ENCODE measurements at places on chromosomes 4 and X.

- DNase-seq, result no peak
Observed at GRCh38 chrX:65871671-65872311, 168.1 kb downstream of the VSIG4 start.

- no peak for DNase-seq
Observed at GRCh38 chrX:129641941-129642340, 12.8 kb downstream of the APLN start.

DNA sequence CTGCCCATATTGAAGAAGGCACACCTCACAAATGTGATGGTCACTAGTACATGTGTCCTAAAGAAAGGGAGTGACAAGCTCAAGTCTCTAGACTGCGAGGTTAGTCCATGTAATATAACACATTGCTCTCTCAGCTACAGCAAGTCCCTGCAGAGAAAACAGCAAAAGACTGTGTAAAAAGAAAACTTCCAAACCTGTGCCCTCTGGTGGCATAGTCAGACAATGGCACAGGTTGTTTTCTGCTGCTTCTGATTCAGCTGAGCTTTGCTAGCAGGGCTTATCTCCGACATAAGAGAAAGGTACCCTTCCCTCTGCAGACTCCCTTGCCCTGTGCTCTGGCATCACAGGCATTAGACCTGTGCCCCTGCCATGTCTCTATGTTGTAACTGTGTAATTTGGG, 1.4 kb upstream of the SERPINA7 start:
- no peak for DNase-seq

DNA sequence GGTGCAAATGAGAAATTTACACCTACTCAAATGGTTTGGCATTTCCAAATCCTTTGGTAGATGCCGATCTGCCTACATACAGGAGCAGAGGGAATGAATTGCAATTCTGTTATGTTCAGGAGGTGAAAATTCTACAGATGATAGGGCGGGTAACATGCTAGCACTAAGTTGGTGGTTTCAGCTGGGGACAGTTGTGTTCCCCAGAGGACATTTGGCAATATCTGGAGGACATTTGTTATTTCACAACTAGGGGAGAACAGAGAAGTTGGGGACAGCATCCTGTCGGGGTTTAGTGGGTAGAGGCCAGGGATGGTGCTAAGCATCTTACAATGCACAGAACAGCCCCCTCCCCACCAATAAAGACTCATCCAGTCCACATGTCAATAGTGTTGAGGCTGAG, 96.5 kb upstream of the PUDP start:
- no peak for DNase-seq

DNA sequence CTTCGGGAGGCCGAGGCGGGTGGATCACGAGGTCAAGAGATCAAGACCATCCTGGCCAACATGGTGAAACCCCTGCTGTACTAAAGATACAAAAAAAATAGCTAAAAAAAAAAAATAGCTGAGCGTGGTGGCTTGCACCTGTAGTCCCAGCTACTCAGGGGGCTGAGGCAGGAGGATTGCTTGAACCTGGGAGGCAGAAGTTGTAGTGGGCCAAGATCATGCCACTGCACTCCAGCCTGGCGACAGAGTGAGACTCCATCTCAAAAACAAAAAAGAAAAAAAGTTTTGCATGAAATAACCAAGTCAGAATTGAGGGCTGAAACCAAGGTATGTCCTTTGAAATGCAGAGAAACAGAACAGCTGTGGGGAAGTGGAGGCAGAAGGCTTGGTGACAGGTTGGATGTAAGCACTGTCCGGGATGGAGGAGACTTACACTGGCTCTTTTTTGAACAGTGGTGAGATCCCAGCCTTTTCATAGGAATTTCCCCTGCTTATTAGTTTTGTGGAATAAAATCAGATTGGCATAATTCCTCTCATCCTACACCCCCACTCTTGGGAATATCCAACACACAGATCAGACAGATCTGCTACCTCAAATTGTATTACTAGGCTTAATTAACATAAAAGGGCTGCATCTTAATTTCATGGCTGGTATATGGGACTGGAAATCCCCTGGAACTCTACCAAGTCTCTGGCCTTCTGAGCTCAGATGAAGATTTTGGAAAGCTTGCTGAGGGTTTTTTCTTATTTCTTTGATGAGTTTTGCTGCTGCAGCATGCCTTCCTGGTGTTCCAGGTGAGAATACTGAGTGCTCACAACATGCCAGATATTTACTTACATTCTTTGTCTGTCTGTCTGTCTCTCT, 18.8 kb upstream of the C4orf36 start:
- DNase-seq, result no peak

DNA sequence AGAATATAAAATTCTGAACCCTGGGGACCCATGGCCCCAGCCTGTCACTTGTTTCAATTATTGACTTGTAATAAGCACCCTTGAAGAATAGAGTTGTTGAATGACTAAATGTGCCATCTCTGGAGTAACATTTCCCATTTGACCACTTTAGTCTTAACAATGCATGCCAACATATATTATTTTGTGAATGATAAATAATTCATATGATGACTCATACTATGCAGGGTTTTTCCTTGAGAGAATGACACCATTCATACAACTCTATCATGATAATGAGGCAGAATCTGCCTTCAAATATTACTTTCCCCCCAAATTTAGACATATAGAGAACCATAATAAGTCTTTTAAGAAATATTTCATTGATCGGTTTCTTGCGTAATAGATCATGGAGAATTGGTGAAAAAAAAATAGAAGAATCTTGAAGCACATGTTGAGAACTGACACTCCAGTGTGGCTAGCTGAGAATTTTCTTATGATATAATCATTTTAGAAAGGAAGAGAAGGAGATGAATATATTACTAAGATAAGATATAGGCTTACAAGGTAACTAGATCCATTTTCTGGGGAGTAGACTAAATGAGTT, 404.5 kb downstream of the GRXCR1 start:
- DNase-seq, result no peak
